SW480 (cell line): ENCODE measurements at places on chromosomes 7 and 10.

- DNase-seq = peak; percentile 8
These were observed 79.3 kb downstream of the INSYN2A start for GRCh38 chr10:127117125-127117524.

GRCh38 chr7:43577485-43577951, 5.4 kb upstream of the STK17A start:
- no peak for DNase-seq

- peak; percentile 68 for DNase-seq
These were observed 26.5 kb downstream of the ASNS start for GRCh38 chr7:97845622-97846203.

GRCh38 chr10:96370584-96371157, 11.9 kb upstream of the OPALIN start:
- DNase-seq = peak; percentile 69

DNA sequence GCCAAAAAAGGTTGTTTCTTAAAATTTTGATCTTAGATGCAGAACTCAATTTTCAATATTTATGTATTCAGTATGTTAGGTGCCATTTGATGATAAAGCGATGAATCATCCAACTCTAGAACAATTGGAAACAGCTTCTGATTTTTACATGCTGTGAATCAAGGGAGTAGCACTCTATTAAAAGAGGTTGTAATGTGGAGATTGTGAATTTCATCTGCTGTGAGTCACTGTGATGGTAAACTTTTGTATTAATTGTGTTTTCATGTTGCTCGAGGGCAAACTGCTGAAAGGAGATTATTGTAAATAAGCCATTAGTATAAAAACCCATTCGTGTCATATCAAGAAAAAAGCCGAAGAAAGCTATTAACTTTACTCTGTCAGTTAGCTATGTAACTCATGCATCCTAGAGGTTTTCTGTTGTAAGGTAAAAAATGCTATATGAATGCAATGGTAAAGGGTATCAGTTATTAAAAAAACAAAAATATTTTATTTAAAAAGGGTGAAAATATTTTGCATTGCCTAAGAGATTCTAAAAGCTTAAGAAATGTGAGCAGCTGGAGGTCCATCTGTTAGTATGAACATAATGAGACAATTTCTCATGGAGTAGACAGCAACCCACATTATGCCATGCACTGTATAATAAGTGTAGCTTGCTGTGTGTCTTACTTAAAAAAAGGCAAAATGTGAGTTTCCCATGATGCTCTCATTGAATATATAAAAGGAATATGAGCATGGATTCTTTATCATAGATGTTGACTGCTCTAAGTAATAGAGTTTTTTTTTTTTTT, 511.0 kb upstream of the PCDH15 start:
- DNase-seq = no peak

DNA sequence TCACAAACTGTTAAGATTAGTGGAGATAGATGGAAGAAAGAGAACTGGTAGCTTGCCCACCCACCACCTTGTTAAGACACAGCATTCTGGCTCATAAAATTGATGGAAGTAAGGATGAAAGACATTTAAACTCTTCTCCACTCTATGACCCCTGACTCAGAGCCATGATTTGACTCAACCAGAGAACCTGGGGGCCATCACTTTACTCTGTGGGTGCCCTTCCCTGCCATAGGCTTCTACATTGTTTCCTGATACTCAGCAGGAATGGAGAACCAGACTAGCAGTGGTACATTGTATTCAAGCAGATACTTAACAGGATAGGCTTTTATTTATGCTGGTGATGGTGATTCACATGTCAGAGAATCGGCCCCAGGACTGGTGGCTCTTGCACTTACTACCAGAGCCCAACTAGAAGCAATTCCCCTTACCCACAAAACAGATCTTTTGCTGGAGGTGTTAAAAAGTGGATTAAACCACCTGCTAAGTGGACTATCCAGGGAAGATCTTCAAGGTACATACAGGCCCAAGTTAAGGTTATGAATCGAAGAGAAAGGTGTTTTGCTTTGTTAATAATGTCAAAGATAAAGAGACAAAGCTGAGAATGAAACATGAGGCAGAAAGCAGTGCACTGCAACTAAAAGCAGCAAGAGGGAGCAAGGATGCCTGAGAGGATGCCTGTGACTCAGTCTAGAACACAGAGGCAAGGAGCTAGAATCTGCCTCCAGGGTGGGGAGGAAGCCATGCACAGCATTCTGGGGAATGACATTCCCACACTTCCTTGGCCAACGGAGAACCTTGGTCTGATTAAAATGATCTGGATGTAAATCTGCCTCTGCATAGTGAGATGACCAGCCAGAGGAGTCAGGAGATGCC, 36.0 kb upstream of the GLI3 start:
- peak; percentile 17 for DNase-seq

GRCh38 chr7:121406944-121407343, 10.8 kb upstream of the FAM3C start:
- peak; percentile 64 for DNase-seq

- no peak for DNase-seq
These were observed 88.4 kb downstream of the TACC2 start for GRCh38 chr10:122077311-122077875.

DNA sequence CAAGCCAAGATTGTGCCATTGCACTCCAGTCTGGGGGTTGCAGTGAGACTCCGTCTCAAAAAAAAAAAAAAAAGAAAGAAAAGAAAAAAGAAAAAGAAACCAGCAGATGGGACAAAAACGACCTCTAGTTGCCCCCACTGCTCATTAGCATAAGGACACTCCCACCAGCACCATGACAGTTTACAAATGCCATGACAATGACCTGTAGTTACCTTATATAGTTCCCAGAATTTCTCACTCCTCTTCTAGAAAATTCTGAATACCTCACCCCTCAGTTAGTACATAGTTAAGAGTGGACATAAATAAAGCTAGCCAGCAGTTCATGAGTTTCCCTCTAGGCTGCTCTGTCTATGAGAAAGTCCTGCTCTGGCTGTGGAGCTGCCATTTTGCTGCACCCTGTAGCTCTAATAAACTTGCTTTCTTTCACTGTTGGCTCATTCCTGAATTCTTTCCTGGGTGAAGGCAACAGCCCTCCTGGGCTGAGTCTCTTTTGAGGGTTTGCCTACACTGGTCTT, 276.8 kb upstream of the AKR1E2 start:
- DNase-seq = no peak

DNA sequence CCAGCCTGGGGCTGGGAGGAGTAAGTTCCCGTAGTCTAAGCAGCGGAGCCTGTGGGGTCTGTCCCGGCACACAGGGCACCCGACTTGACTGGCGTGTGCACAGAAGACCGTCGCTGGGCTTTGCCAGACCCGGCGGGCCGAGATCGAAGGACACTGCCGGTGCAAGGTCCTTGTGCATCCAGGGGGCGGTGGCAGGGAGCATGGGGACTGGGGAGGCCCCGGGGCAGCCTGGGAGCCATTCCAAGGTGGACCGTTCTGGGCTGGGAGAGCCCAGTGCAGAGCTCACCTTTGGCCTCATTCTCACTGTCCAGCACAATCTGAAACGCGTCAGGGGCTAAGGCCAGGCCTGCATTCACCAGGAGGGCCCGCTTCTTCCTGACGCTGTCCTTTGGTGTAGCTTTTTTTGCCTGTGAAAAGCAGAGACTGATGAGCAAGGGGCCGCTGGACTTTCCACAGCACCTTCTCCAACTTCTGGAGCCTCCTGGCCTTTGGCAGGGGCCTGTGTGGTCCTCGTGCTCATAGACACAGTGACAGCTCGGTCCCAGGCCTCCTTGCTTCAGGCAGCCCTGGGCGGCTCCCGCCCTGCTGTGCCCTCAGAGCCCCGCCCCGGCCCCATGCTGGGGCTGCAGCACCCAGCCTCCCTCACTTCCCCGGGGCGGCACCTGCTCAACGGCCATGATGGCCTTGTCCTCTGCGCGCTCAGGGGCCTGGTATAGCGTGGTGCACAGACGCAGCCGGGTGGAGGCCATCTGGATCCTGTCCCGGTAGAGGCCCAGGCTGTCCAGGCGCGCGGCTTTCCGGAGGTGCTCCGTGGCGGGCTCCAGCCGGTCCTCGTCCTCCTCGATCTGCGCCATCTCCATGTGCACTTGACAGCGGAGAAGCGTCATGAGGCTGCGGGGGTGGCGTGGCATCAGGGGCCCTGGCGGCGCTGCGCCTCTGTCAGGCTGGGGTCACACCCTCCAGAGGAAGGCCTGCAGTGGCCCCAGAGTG, 20.3 kb downstream of the CFAP46 start:
- no peak for DNase-seq

GRCh38 chr10:78894089-78894840, 174.5 kb upstream of the ZMIZ1 start:
- DNase-seq = no peak

DNA sequence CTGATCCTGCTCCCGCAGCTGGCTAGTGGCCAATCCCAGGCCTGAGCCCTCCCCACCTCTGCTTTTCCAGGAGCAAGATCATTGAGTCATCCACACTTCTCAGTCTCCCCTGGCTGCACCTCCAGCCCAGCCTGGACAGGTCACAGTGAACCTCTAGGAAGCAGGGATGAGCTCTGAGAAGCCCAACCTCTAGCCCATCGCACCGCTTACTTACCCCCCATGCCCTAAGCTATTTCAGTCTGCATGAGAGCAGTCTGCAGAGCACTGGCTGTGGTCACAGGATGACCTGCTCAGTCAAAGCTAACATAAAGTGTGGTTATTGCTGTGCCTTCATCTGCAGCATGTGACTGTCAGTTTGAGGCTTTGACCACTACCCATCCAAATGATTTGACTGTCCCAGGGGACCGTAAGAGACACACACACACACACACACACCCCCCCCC, 129.2 kb downstream of the SORBS1 start:
- peak; percentile 55 for DNase-seq

- DNase-seq = no peak
These were observed 69.2 kb upstream of the FAM171A1 start for GRCh38 chr10:15440204-15440711.

DNA sequence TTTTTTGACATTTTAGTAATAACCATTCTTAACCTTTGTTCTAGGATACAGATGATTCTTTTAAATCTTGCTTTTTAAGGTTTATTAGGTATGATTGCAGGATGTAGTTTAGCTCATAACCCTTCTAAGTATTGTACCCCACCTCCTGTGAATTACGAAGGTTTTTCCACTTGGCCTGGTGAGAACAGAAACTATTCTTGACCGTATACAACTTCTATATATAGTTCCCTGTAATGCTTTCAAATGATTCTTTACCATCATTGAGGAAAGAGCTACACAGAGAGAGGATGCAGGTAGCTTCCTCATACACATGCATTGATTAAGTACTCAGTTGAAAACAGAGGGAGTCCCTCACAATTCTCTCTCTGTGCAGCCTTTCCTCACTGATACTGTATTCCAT, 86.3 kb downstream of the PALS2 start:
- DNase-seq = no peak

DNA sequence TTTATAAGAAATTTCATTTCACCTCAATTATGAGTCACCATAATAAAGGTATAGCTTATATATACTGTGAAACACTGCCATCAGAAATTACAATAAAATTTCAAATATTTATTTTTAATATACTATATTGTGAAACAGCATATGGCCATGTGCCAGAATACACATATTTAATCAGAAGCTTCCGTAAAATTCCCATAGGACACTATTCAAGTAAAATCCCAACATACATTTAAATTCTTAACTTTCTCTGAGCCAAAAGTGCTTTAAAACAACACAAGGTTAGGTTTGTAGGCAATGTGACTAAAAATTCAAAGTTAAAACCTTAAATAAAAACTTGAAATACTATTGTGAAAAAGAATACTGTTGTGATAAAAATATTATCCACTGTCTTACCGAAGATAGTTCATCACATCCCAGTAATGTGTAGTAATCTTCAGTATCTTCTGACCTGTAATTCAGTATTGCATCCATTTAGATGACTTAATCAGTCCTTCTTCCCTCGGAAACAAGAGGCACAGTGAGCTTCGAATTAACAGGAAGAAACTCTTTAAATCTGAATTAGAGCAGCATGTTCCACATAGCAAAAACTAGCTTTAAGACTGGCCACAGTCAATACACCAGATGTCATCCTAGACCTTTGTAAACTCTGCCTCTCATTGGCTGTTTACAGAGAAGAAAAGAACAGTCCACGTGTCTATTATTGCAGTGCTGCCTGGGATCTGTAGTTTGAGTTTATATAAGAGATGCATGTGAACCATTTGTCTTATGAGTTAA, at the start of gene DNAJC12:
Gene DNAJC12 (minus strand): TSS at position 648 of the 774 bp plus-strand sequence. CDS start 177 bp downstream, at position 471.
- peak; percentile 83 for DNase-seq

DNA sequence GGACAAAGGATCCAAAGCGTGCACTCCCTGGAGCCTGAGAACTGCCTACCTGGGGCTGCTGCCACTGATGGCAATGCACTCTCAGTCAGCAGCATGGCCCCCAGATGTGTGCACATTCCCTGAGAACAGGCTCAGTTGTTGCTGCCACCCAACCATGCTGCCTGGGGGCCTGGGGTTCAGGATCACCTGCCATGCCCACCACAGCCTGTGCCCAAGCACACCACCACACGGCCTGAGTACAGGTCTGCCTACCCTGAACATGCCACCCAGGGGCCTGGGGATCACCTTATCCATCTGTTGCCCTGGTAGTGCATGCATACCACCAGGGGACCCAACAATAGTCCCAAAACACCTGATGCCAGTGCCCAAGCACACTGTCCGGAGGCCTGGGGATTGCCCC, 1174.5 kb downstream of the SORCS1 start:
- no peak for DNase-seq

DNA sequence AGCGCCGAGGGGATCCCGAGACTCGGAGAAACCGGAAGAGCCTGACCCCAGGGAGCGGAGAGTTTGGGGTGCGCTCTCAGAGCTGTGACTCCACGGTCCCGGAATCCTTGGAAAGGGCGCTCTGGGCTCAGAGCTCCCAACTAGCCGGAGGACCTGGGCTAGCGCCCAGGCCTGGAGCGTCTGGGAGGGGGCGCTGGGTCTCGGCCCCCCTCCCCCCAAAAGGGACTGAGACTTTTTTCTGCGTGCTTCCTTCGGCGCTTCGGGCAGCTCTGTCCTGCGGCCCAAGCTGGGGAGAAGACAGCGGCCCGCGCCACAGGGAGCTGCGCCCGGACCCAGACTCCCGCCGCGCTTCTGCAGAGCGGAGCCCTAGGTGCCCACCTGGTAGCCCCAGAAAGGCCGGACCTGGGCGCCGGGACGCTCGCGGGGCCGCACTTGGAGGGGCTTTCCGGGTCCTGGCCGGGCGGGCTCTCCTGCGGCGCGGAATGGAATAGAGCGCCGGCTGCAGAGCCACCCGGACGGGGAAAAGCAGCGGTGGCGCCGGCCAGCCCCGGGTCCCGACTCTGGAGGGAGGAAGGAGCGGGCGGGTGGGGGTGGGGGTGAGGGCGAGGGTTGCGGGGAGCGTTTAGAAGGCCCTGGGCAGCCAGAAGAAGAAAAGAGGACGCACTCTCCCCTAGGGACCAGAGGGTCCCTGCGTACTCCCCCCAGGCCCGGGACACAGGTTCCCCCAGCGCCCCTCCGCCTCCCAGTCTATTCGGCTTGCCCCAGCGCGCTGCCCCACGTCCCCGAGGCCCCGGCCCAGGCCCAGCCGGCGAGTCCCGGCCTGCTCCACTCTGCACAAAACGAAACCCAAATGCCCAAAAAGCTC, 4.7 kb downstream of the ZNF503 start:
- no peak for DNase-seq

DNA sequence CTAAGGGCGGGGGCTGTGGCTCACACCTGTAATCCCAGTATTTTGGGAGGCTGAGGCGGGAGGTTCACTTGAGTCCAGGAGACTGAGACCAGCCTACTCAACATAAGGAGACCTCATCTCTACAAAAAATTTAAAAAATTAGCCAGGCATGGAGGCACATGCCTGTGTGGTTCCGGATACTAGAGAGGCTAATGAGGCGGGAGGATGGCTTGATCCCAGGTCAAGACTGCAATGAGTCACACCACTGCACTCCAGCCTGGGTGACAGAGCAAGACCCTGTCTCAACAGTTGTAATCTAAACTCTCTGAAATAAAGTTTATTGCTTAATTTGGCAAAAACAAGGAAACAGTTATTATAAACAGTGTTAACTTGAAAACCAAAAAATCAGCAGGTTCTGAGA, 123.3 kb downstream of the USP6NL start:
- no peak for DNase-seq

GRCh38 chr7:105002-105401, 87.4 kb upstream of the FAM20C start:
- no peak for DNase-seq
